CD4-positive, alpha-beta T cell treated with Interleukin-1 beta for 1 hour (primary cell): ENCODE measurements at places on chromosomes 11 and 22.
A peak's percentile ranks its signal among the peaks of the same experiment; 100 is the strongest.

DNA sequence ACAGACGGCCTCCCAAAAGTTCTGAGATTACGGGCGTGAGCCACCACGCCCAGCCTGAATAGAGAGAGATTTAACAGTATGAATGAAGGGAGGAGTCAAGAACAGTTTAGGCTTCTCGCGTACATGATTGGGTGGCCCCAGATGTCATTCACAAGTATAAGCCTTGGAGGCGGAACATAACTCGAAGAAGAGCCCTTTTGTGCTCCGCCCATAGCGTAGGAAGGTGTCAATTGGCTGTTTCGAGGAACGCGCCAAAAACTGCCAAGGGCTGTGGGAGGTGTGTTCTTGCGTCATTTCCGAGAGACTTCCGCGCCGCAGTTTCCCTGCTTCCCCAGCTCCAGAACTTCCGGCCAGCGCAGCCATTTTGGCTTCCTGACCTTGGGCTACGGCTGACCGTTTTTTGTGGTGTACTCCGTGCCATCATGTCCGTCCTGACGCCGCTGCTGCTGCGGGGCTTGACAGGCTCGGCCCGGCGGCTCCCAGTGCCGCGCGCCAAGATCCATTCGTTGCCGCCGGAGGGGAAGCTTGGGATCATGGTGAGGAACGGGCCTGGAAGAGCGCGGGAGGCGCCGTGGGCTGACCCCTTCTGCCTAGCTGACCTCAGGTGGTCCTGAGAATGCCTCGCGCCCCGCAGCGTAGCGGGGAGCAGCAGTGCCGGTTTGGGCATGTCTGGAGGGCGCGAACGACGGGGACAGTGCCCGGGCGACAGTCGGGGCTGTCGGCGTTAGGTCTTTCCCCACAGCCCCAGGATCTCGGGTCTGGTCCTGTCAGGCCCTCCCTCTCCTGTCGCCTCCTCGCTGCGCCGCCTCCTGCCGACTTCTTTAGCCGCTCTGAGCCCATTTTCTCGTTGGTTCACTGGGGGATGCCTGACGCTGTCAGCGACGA lies at the start of gene COX8A:
Gene COX8A (plus strand): TSS at position 362 of the 885 bp plus-strand sequence. CDS start 61 bp downstream, at position 423.
- peak; percentile 98 for DNase-seq

- DNase-seq: no peak
These were observed 71.6 kb upstream of the SHANK2 start for GRCh38 chr11:71323876-71324526.

DNA sequence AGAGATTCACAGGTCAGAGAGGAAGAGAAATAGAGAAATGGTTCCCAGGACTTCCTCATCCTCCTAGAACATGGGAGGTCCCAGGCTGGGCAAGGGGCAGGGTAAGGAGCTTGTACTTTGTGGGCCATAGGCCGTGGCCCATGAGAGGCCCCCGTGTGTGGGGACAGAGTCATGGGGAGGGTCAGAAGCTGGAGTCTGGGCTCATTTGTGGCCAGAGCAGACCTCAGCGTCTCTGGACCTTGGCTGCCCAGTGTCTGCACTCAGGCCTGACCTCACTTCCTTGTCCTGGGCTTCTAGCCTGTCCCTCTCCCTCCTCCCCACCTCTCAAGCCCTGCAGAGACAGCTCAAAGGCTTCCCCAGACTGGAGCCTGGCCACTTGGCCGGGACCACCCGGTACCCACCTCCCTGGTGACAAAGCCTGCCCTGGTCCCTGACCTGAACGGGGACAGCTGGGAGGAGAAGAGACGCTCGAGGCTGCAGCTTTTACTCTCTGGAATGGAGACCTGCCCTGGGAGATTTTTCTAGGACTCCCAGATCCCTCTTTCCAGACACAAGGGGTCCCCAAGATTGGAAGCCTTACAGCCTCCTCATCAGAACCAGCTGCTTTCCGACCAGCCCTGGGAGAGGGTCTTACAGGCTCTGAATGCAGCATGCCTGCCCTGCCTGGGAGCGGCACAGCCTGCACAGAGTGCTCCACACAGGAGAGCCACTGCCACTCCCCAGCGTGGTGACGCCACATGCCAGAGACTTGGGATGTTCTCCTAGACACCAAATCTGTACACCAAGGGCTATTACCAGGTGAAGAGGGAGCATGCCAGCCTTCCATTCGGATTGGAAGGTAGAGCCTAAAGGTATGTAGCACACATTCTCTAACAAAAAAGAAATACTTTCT lies 569.0 kb upstream of the B3GAT1 start:
- no peak for DNase-seq

- no peak for DNase-seq
These were observed 61.5 kb downstream of the RPUSD4 start for GRCh38 chr11:126149759-126150625.
